ENCODE measurements at places on chromosomes 12 and 14. TPM values are rescaled to one million over a fixed set of nuclear protein-coding genes. Genes with fewer than 3 reads are reported as not detected.
A peak's percentile ranks its signal among the peaks of the same experiment; 100 is the strongest.

SMCO2 gene
- not detected for total RNA-seq

OTX2 gene
- total RNA-seq: 0.84 TPM

HAL gene
- total RNA-seq: 0.65 TPM

SALL2 gene
- 164 TPM for total RNA-seq

SIX4 gene
- 6.1 TPM for total RNA-seq

DNA sequence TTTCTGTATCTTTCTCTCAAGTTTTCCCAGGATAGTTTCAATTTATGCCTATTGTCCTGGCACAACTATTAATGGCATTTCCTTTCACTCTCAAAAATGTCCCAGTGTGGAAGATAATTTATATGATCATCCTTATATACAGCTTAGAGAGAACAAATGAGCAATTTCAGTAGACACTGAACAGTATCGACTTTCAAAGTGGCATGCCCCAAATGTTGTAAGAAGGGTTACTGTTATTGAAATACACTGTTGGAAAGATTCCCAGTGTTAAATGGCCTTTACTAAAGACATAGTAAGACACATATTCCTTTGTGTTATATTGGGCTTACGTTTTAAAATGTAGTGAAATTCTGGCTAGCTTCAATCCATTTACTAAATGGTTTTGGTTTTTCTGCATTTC is 202.3 kb upstream of the CDKN3 start:
- H3K36me3 ChIP-seq: no peaks in the 10 kb centered on the region
- peaks cover 14% of the 10 kb centered on the region for H3K4me1 ChIP-seq
- H3K27ac ChIP-seq: no peak overlapping the region
- no peak overlapping the region for H3K4me3 ChIP-seq
- no peak for DNase-seq
- no peaks in the 10 kb centered on the region for H3K27me3 ChIP-seq

- peaks cover 6% of the 10 kb centered on the region for H3K4me1 ChIP-seq
- H3K4me3 ChIP-seq: no peak overlapping the region
- DNase-seq: no peak
- peak overlapping the region; percentile 44 for H3K27ac ChIP-seq
- peaks cover 2% of the 10 kb centered on the region for H3K36me3 ChIP-seq
- no peaks in the 10 kb centered on the region for H3K27me3 ChIP-seq
These were observed 65.9 kb downstream of the DAAM1 start for GRCh38 chr14:59254146-59254910.

DNA sequence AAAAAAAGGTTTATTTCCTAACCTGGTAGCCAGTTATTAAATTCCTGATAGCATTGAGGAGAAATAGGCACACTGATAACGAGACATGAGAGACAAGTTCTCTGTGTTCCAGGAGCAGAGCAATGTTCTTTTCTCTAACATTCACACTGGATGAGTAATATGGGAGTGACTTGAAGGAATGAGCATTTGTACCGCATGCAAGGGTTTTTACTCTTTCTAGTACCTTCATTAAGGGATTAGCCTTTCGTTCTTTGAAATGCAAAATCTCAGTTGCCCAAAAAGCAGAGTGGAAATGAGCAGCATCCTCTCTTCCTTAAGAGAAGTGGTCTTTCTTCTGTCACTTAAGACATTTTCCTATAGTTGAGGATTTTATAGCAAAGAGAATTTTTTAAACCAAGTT is 54.7 kb downstream of the FGD4 start:
- no peak overlapping the region for H3K27ac ChIP-seq
- H3K36me3 ChIP-seq: no peaks in the 10 kb centered on the region
- no peak overlapping the region for H3K4me3 ChIP-seq
- peaks cover 44% of the 10 kb centered on the region for H3K4me1 ChIP-seq
- DNase-seq: no peak

- H3K4me1 ChIP-seq: peaks cover 40% of the 10 kb centered on the region
- peak overlapping the region; percentile 31 for H3K27ac ChIP-seq
- H3K36me3 ChIP-seq: no peaks in the 10 kb centered on the region
- no peak for DNase-seq
- no peaks in the 10 kb centered on the region for H3K27me3 ChIP-seq
These were observed 70.3 kb downstream of the SPPL3 start for GRCh38 chr12:120833849-120834248.

- H3K4me1 ChIP-seq: peaks cover 6% of the 10 kb centered on the region
- H3K36me3 ChIP-seq: no peaks in the 10 kb centered on the region
These were observed 186.2 kb downstream of the DICER1 start for GRCh38 chr14:94970941-94971730.

- DNase-seq: no peak
- H3K36me3 ChIP-seq: peaks cover 2% of the 10 kb centered on the region
- no peaks in the 10 kb centered on the region for H3K27me3 ChIP-seq
- H3K27ac ChIP-seq: no peak overlapping the region
- peaks cover 27% of the 10 kb centered on the region for H3K4me1 ChIP-seq
These were observed 12.2 kb downstream of the CLMN start for GRCh38 chr14:95307402-95308041.

DNA sequence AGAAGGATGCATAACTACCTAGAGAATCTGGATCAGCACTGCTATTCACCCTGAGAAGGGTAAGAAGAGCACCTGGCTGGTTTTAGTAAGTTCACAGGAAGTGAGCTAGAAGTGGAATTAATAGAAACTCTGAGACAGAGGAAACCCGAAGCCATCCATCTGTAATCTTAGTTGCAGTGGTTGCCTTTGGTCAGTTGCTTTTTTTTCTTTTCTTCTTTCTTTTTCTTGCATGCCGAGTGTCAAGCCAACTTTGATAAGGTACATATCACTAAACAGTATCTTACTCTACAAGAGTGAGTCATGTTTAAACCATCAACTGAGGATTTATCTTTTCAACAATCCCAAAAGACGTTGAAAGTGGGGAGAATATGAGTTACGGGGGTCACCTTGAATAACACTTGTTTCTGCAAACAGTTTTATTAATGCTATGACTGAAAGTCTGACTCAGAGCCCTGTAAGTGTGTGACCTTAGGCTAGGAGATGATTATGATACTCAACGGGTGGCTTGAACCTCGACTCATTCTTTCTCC is 26.7 kb downstream of the C12orf75 start:
- no peak for DNase-seq
- no peak overlapping the region for H3K27ac ChIP-seq
- H3K36me3 ChIP-seq: peaks cover 10% of the 10 kb centered on the region
- no peaks in the 10 kb centered on the region for H3K27me3 ChIP-seq
- H3K4me3 ChIP-seq: no peak overlapping the region
- peaks cover 14% of the 10 kb centered on the region for H3K4me1 ChIP-seq

GRCh38 chr12:93857991-93858447 is 180.8 kb downstream of the CRADD start:
- H3K36me3 ChIP-seq: peaks cover 4% of the 10 kb centered on the region
- no peaks in the 10 kb centered on the region for H3K27me3 ChIP-seq
- peaks cover 29% of the 10 kb centered on the region for H3K4me1 ChIP-seq
- DNase-seq: no peak

GRCh38 chr14:43621282-43621681 is 885.8 kb downstream of the FSCB start:
- H3K4me3 ChIP-seq: no peak overlapping the region
- no peak overlapping the region for H3K27ac ChIP-seq
- no peaks in the 10 kb centered on the region for H3K27me3 ChIP-seq
- H3K36me3 ChIP-seq: no peaks in the 10 kb centered on the region
- H3K4me1 ChIP-seq: no peaks in the 10 kb centered on the region

DNA sequence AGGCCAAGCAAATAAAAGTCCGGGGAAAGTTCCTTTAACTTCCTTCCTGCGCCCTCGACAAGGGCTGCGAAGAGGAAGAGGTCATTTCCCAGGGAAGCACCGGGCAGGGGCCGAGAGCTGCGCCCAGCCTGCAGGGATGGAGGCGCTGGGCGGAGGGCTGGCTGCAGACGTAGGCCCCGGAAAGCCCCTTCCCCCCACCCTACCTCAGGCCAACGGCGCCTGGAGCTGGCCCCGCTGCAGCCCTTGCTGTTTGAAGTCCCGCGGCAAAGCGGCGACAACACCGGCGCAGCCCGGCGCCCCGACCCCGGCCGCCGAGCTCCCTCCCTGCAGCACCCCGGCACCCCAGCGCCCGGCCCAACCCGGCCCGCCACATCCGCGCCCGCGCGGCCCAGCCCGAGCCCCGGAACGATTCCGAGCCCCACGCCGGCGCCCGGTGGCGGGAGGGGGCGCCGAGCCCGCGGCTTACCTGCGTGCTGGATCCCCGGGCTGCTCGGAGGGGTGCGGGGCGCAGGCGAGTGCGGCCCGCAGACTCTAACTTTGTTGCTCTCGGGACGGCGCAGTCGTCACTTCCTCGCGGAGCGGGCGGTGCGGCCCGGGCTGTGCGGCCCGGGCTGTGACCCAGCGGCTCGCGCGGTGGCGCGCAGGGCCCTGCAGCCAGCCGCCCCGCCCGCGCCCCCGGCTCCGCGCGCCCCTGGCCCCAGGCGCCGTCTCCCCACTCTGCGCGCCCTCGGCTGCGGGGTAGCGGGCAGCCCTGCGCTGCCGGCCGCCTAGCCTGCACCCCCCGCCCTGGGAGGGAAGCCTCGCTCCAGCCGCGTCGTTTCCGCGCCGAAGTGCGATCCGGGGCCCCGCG is 64.8 kb upstream of the PTGR2 start:
- H3K27ac ChIP-seq: peak overlapping the region; percentile 92
- DNase-seq: peak; percentile 41
- peak overlapping the region; percentile 89 for H3K4me3 ChIP-seq
- H3K36me3 ChIP-seq: no peaks in the 10 kb centered on the region
- peaks cover 76% of the 10 kb centered on the region for H3K4me1 ChIP-seq

- no peaks in the 10 kb centered on the region for H3K36me3 ChIP-seq
- H3K27ac ChIP-seq: no peak overlapping the region
- no peak for DNase-seq
- H3K27me3 ChIP-seq: peaks cover 9% of the 10 kb centered on the region
- no peak overlapping the region for H3K4me3 ChIP-seq
These were observed 74.2 kb upstream of the BDKRB2 start for GRCh38 chr14:96130391-96130790.

DNA sequence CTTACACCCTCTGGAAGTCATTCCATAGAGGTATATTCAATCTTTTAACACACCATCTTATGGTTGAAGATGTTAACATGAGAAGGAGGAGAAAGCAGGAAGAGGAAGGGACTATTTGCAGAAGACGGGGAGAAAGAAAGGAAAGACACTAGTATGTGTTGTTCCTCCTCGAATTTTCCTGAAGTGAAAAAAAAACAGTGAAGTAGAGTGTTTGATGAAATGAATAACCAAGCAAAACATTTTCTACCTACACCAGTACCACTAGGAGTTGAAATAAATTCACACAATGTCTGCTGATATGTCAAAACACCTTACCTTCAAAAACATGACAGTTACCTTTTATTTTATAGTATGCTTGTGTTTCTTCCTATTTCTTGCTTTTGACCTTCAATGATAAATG is 1.4 kb upstream of the CNOT2 start:
- peaks cover 43% of the 10 kb centered on the region for H3K4me1 ChIP-seq
- no peak for DNase-seq
- H3K36me3 ChIP-seq: peaks cover 12% of the 10 kb centered on the region
- peak overlapping the region; percentile 96 for H3K4me3 ChIP-seq

GRCh38 chr12:72790273-72790672 is 518.1 kb downstream of the TRHDE start:
- no peaks in the 10 kb centered on the region for H3K27me3 ChIP-seq
- no peak overlapping the region for H3K27ac ChIP-seq

DNA sequence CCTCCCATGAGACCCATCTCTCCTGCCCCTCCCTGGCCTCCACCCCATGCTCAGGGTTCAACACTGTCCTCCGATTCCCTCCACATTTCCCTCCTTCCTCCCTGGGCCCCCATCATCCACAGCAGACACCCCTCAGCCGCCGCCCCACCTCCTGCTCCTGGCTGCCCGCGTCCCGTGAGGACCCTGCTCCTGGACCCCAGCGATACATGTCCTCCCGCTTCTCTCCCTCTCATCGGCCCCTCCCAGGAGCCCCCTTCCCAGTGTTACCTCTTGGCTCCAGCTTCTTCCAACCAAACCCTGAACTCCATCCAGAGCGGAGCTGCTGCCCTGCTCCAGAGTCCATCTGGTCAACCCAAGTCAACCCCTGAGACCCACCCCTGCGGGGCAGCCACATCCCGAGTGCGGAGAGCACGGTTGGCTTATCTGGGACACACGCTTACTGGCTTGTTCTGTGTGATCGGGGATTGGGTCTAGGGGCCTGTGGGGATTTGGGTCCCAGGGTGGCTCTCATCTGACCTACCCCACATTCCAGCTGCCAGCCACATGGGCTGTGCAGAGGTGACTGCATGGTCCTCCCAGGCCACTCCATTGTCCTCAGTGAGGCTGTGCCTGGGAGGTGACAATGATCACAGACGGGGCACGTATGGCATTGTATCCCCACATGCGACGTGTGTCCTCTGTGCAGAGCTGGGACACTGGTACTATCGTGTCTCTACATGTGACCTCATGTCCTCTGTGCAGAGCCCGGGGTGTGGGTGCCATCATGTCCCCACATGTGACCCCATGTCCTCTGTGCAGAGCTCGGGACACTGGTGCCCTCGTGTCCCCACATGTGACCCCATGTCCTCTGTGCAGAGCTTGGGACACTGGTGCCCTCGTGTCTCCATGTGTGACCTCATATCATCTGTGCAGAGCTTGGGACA is 333.6 kb downstream of the ADGRD1 start:
- H3K27me3 ChIP-seq: no peaks in the 10 kb centered on the region
- H3K36me3 ChIP-seq: no peaks in the 10 kb centered on the region
- peaks cover 23% of the 10 kb centered on the region for H3K4me1 ChIP-seq
- no peak overlapping the region for H3K4me3 ChIP-seq

- H3K36me3 ChIP-seq: no peaks in the 10 kb centered on the region
- DNase-seq: no peak
- H3K27me3 ChIP-seq: no peaks in the 10 kb centered on the region
- no peak overlapping the region for H3K27ac ChIP-seq
- no peak overlapping the region for H3K4me3 ChIP-seq
These were observed 125.5 kb upstream of the FAR2 start for GRCh38 chr12:29023436-29024076.

DNA sequence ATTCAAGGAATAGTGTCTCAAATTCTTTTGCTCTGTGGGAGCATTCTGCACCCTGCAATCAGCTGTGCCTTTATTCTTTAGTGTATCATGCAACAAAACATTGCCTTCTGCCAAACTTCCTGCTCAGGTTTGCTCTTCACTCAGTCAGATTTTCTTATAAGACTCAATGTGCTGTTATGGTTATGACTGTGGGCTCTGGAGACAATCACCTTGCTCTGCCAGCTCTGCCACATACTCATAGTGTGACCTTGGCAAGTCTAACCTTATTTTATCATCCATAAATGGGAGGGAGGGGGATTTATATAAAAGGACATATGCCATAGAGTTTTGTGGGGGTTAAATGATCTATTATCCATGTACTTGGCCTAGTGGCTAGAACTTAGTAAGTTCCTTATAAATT is 51.3 kb downstream of the SRGAP1 start:
- no peak for DNase-seq
- no peaks in the 10 kb centered on the region for H3K27me3 ChIP-seq
- H3K4me3 ChIP-seq: no peak overlapping the region
- no peaks in the 10 kb centered on the region for H3K36me3 ChIP-seq

DNA sequence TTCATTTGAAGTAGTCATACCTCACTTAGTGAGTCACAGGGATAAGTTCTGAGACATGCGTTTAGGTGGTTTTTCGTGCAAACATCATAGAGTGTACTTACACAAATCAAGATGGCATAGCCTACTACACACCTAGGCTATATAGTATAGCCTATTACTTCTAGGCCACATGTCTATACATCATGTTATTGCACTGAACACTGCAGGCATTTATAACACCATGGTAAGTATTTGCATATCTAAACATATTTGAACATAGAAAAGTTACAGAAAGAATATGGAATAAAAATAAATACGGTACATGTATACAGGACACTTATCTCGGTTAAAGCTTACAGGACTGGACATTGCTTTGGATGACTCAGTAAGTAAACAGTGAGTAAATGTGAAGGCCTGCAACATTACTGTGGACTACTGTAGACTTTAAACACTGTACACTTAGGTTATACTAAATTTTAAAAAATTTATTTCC is 670.6 kb downstream of the SLC16A7 start:
- no peaks in the 10 kb centered on the region for H3K27me3 ChIP-seq
- no peak overlapping the region for H3K27ac ChIP-seq
- H3K4me3 ChIP-seq: no peak overlapping the region
